ENCODE measurements at places on chromosomes 11 and 22.

- no peak for DNase-seq
These were observed 167.6 kb upstream of the MTMR2 start for GRCh38 chr11:96091476-96091875.

GRCh38 chr22:22903355-22903777 lies 15.8 kb downstream of the IGLL5 start:
- no peak for DNase-seq

GRCh38 chr11:130531061-130531460 lies 82.6 kb downstream of the ADAMTS15 start:
- no peak for DNase-seq

DNA sequence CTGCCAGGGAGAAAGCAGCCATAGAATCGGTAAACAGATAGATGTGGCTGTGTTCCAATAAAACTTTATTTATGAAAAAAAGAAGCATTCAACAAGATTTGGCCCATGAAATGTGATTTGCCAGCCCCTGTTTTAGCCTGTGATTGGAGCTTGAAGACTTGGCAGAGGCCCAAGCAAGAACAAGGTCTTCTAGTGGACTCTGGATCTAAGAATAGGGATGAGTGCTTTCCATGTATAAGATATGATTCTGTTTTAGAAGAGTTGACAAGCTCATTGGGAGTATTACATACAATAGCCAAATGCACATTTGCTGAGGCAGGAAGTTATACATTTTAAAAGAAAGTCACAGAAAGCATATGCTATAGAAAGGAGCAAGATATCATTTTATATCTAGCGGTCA lies 175.6 kb upstream of the LUZP2 start:
- no peak for DNase-seq

- DNase-seq: no peak
These were observed 18.8 kb downstream of the ADORA2A start for GRCh38 chr22:24446260-24446611.

DNA sequence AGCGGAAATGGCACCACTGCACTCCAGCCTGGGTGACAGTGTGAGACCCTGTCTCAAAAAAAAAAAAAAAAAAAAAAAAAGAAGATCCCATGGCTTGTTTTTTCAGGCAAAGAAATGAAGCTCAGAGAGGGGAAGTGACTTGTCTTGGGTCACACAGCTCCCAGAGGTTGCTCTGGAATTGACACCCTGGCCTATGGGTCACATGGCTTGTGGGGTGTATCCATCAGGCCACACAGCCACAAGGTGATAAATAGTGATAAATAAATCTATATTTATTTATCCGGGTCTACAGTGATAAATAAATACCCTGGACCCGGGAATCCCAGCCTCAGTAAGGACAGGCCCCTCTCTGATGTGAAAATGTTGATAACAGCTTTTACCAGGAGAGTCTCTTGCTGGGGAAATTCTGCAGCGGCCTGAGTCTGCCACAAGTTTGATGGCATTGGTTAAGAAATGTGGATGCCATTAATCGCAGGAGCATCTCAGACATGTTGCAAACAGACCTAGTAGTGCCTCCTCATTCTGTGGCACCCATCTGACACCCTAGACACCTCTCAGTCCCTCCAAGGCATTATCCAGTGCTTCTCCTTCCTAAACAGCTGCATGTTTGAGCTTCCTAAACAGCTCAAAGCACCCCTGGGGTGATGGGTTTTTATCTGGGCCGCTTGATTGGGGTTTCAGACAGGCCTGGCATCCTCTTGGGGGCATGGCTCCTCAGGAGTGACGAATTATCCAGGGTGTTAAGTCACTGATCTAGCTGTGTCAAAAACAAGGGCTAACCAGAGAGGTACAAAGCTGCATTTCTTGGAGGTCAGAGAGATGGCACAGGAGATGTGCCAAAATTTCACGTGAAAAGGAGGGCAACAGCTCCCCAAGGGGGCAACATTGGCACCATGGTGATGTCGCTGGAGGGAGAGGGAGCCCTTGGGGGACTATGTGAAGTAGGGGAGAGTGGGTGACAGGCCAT lies 1.9 kb upstream of the EMID1 start:
- DNase-seq: peak; percentile 4

GRCh38 chr11:62572431-62572830 lies 1.3 kb downstream of the EEF1G start:
- no peak for DNase-seq

DNA sequence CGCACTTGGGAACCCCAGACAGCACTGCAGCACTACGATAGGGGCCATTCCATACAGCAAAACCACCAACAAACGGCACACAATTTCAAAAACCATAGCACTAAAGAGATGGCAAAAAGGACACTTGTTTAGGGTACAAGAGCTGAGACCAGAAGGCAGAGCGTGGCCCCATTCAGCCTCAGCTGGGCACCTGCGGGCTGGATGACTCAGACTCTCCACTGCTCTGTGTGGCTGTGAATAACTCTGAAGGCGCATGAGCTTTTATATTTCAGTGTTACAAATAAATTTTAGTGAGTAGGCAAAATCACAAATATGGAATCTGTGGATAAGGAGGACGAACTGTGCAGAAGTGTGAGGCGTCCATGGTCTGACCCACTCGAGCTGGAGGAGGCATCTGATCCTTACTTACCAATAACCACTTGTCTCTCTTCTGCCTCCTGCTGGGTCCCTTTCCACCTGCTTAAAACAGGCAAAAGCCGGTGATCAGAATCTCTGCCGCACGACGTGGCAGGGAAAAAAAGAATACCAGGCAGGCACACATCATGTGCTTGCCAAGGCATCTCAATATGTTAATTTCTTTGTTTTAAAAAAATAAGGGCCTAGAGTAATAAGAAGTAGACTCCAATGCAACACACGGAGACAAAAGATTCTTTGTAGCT lies 325.7 kb downstream of the SHANK2 start:
- DNase-seq: no peak

- DNase-seq: no peak
These were observed 599.1 kb upstream of the FAT3 start for GRCh38 chr11:91625495-91625894.

- no peak for DNase-seq
These were observed 82.6 kb downstream of the ARHGAP20 start for GRCh38 chr11:110629594-110629993.

- no peak for DNase-seq
These were observed 207.5 kb downstream of the TBC1D22A start for GRCh38 chr22:46969961-46970360.

GRCh38 chr22:44210722-44211121 lies 30.0 kb downstream of the PARVG start:
- DNase-seq: no peak

- peak; percentile 90 for DNase-seq
These were observed 13.6 kb downstream of the PARVB start for GRCh38 chr22:44037519-44038375.

DNA sequence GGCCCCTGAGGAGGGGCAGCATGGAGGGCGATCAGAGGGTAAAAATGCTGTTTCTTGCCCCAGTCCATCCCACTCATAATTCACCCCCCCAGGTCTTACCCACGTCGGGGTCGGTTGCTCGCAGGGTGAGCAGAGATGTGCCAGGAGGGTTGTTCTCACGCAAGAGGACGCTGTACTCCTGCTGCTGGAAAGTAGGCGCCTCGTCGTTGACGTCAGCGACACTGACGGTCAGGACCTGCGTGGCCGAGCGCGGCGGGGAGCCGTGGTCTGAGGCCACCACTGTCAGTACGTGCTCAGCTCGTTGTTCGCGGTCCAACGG lies 10.3 kb upstream of the TPP1 start:
- DNase-seq: no peak

DNA sequence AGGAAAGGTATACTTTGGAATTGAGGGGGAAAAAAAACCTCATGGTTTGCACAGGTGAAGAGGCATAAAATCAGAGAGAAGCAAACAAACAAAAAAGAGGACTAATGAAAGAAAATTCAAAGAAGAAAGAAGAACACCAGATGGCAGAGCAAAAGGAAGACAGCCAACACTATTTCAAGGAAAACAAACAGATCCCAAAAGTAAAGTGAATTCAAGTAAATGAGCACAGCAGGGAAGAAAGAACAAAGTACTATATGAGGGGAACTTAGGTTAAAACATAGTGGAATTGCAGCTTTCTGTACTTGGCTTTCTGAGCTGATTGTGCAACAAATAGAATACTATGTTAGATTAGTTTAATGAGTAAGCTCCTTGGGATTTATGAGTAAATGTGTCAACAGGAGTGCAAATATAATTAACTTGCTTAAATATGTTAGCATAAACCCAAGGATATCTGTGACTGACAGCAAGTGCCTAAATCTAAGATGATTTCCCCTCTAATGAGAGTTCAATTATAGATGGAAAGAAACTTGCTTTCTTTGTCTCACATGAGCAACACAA lies 404.6 kb upstream of the CNTN5 start:
- no peak for DNase-seq

DNA sequence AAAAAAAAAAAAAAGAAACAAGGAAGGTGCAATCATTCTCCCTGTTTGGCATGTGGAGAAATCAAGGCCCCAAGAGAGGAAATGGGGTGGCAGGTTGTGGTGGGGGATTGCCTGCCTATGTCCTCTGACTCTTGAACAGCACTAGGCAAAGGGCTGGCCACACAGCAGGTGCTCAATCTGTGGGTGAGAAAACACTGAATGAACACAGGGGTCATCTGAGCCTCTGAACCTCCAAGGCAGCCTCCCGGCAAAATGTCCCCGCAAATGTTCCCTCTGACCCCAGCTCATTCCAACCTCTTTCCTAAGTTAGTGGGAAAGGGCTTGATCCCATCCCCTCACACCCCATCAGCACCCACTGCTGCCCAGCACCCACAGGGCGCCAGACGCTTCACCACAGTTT lies 4.6 kb downstream of the PLA2G6 start:
- DNase-seq: no peak

DNA sequence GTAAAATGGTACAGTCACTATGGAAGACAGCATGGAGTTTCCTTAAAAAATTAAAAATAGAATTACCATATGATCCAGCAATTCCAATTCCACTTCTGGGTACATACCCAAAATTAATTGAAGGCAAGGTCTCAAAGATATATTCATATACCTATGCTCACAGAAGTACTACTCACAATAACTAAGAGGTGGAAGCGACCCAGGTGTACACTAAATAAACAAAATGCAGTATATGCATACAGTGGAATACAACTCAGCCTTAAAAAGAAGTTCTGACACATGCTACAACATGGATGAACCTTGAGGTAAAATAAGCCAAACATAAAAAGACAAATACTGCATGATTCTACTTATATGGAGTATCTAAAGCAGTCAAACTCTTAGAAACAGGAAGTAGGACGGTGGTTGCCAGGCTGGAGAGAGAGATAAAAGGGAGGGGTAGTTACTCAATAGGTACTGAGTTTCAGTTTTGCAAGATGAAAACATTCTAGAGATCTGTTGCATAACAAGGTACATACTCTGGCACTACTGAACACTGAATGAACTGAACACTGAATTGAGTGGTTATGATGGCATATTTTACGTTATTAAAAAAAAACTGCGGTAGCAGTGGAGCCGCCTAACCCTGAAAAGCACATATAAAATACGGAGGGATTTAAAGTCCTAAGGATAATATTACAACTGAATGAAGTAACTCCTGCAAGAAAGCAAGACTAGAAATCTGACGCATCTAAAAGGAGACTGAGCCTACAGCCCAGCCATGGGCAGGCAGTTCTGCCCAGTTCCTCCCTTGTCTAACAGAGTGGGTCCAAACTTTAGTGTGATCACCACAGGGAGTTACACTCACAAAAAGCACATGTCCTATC lies 12.8 kb downstream of the DGCR2 start:
- DNase-seq: no peak

DNA sequence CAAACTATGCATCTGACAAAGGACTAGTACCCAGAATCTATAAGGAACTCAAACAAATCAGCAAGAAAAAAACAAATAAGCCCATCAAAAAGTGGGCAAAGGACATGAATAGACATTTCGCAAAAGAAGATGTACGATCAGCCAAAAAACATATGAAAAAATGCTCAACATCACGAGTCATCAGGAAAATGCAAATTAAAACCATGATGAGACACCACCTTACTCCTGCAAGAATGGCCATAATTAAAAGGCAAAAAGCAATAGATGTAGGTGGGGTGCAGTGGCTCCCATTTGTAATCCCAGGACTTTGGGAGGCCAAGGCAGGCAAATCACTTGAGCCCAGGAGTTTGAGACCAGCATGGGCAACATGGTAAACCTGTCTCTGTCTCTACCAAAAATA lies 10.4 kb upstream of the OR10V1 start:
- no peak for DNase-seq

- DNase-seq: no peak
These were observed 13.2 kb downstream of the RAC2 start for GRCh38 chr22:37230673-37231405.

DNA sequence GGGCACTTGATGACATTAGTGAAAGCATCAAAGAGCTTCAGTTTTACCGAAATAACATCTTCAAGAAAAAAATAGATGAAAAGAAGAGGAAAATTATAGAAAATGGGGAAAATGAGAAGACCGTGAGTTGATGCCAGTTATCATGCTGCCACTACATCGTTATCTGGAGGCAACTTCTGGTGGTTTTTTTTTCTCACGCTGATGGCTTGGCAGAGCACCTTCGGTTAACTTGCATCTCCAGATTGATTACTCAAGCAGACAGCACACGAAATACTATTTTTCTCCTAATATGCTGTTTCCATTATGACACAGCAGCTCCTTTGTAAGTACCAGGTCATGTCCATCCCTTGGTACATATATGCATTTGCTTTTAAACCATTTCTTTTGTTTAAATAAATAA lies 10.6 kb downstream of the REXO2 start:
- DNase-seq: no peak

DNA sequence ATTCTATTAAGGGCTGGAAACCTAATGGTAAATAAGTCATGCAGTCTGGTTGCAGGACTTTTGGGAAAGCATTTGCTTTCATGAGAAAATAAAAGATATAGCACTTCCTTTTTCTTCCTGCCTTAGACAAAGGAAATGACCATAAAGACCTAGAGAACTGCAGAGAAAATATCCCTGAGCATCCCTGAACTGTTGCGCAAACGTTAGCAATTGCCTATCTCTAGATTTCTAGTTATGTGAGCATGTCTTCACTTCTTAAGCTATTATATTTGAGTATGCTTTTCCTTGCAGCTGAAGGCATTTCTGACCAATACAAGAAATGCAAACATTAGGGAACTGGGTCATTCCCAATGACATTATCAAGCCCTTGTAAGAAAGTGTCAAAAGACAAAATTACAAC lies 110.6 kb downstream of the KIF18A start:
- DNase-seq: no peak

- peak; percentile 84 for DNase-seq
These were observed 1.7 kb upstream of the GAB2 start for GRCh38 chr11:78419327-78419726.

DNA sequence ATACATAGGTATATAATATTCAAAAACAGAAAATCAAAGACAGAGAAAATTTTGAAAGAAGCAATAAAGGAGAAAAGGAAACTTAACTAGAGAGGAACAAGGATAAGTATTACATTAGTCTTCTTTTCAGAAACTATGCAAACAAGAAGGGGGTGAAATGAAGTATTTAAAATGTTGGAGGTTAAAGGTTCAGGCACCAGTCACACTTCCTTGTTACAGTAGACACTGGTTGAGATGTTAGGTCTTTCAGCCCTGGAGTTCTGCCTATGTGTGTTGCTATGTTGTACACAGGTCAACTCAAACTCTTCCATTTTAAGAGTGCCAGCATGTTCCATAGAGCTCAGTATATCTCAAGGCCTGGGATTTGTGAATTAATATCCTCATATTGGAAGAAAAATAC lies 6.0 kb upstream of the MS4A4A start:
- no peak for DNase-seq
